ENCODE measurements at places on chromosomes 4 and X. TPM values are rescaled to one million over a fixed set of nuclear protein-coding genes. Genes with fewer than 3 reads are reported as not detected.
A peak's percentile ranks its signal among the peaks of the same experiment; 100 is the strongest.

Gene PAGE5
- total RNA-seq: not detected

DNA sequence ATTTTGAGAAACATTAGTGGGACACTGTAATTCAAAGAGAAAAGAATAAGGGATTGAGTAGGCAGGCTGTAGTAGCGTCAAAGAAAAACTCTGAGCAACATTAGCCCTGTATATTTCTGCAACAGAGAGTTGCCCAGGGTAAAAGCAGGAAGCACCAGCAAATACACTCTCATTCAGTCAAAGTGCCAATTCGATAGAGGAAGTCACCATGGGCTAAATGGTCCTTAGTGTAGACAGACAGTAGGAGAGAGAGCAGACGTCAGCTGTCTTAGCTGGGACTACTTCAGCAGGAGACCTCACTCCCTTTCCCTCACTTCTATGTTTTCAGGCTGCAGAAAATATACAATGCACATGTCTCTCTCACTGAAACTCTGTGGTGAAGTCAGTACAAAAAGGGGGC is 2073.8 kb upstream of the TENM3 start:
- no peaks in the 10 kb centered on the region for H3K36me3 ChIP-seq
- no peak overlapping the region for H3K27ac ChIP-seq
- H3K4me3 ChIP-seq: no peak overlapping the region
- H3K4me1 ChIP-seq: no peaks in the 10 kb centered on the region
- no peaks in the 10 kb centered on the region for H3K27me3 ChIP-seq
- no peak for DNase-seq

DNA sequence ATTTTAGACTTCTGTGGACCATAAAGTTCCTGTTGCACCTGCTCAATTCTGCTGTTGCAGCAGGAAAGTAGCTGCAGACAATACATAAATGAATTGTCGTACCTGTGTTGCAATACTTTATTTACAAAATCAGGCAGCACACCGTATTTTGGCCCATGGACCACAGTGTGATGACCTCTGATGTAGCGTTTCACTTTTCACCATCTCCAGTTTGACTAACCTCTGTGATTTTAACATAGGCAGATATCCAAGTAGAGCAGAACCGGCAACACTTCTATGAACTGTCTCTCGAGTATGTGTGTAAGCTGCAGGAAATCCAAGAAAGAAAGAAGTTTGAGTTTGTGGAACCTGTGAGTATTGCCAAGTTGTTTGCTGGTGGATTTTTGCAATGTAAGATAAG is 132.7 kb downstream of the ARHGAP10 start:
- peaks cover 3% of the 10 kb centered on the region for H3K36me3 ChIP-seq
- no peak for DNase-seq
- H3K4me3 ChIP-seq: no peak overlapping the region
- H3K27ac ChIP-seq: no peak overlapping the region
- no peaks in the 10 kb centered on the region for H3K27me3 ChIP-seq

GRCh38 chrX:40079572-40079971 is 18.2 kb downstream of the BCOR start:
- no peak overlapping the region for H3K4me3 ChIP-seq
- no peaks in the 10 kb centered on the region for H3K36me3 ChIP-seq
- DNase-seq: no peak

- no peaks in the 10 kb centered on the region for H3K27me3 ChIP-seq
- H3K4me1 ChIP-seq: peaks cover 71% of the 10 kb centered on the region
- peak overlapping the region; percentile 51 for H3K4me3 ChIP-seq
These were observed 46.8 kb upstream of the GPR78 start for GRCh38 chr4:8533274-8533865.

- no peak for DNase-seq
- no peaks in the 10 kb centered on the region for H3K27me3 ChIP-seq
- H3K4me3 ChIP-seq: no peak overlapping the region
These were observed 36.4 kb downstream of the DHX15 start for GRCh38 chr4:24547979-24548378.

Data from PC-9 (cell line).